ENCODE measurements at places on chromosomes 1 and 21.

DNA sequence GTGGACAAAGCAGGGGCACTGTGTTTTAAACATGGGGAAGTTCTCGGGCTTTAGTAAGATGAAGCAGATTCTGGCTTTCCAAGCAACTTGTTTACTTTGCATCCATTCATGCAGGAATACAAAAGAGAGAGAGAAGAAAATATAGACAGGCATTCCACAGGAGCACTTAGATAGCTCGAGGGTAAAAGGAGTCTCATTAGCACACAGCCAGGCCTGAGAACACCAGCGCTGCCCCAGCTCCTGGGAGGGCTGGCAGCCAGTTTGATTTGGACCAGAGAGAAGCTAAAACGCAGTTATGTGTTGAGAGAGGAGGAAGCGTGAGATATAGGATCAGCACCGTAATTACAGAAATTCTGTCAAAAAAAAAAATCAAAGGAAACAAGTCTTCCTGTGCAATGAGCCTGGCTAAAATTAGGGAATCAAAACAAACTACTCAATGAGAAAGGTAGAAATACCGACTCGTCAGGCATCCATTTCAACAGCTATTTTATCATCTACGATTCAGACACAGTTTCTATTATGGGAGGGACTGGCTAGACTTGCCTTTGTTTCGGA is 68.2 kb downstream of the CLSTN1 start:
- no peak for DNase-seq

GRCh38 chr1:240310226-240310925 is 218.7 kb downstream of the FMN2 start:
- DNase-seq: no peak

DNA sequence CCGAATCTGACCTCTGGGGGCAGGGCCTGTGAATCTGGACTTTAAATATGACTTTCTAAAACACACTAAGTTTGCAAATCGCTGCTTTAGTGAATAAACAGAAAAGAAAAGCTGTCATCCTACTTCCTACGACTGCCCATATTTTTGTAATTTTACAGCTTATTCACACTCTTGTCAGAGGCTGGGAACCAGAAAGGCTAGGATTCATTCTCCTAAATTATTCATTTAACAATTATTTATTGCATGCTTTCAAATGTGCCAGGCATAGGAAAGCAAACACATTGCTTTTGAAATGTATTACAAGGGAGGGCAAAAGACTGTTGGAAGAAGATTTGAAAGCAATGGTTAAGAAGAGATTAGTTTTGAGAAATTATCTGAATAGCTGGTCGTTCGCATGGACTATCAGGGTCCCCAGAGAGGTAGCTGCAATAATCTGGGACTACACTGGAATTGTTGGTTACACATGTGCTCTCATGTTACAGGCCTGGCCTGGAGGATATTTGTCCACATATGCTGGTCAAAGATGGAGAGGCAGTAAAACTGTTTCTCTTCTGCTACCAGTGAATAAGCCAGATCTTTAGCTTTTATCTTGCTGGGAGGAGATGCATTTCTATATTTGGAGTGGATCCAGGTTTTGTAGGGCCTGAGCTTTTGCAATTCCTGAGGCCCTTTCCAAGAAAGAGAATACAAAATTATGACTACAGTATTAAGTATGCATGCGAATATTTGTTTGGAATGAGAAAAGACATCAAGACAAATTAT is 29.6 kb upstream of the SFPQ start:
- no peak for DNase-seq

- no peak for DNase-seq
Observed at GRCh38 chr1:16143566-16144324, 12.1 kb downstream of the EPHA2 start.

DNA sequence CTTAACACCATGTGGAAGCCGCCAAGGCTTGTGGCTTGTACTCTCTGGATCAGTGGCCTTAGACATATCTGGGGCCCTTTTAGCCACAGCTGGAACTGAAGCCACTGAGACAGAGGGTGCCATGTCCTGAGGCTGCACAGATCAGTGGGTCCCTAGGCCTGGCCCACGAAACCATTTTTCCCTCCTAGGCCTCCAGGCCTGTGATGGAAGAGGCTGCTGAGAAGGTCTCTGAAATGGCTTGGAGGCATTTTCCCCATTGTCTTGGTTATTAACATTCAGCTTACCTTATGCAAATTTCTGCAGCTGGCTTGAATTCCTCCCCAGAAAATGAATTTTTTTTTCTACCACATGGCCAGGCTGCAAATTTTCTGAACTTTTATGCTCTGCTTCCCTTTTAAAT is 15.1 kb upstream of the DPH5 start:
- DNase-seq: no peak

DNA sequence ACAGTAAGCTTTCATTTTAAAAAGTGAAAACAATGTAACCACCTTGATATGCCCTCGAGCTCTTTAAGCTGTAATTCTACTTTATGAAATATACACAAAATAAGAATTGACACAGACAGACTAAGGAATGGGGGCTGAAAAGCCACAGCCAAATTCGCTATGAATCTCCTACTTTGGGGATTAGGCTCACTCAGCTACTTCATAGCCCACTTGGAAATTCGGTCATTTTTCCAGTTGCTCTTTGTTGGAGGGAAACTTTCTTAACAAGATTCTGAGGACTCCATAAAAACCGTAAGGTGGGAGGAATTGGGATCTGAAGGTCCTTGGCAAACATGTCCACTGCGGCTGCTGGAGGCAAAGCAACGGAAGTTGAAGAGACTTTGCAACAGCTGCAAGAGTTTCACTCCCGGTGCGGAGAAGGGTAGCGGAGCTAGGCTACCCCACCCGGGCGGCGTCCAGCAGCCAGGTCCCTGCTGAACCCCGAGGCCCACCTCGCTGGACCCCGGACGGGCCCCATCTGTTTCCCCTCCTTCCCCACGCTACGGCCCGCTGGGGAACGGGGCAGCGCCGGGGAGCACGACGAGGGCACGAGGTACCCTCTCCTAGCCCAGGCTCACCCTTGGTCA is 634 bp downstream of the MYCBP start:
- no peak for DNase-seq
